ENCODE measurements at places on chromosomes 5 and 9. TPM values are rescaled to one million over a fixed set of nuclear protein-coding genes. Genes with fewer than 3 reads are reported as not detected.

Gene WDR38
- not detected for total RNA-seq

DNA sequence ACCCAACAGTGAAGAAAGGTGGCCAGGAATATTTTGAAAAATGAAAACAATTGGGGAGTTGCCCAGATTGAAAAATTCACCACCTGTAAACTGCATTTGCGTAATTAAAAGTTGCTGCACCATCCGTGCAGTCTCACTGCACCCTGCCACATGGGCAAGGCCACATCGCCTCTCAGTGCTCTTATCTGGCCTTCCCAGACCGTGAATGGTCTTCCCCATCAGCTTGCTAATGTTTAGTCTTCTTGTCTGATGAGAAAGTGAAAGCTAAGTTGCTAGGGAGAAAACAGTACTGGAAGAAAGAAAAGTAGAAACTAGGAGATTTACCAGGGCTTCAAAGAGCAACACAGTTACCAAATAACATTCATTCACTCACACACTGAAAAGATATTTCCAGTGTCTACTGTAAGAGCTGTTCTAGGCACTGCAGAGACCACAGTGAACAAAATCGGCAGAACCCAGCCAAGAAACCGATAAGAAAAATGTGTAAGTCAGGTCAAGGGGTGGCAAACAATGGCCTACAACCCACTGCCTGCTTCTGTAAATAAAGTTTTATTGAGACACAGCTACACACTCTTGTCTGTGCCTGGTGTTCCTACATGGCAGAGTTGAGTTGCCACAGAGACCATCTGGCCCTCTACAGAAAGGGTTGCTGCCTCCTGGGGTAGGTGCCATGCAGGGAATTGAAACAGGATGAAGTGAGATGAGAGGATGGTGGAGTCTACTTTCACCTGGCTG lies 51.2 kb upstream of the CTSL start:
- no peak overlapping the region for H3K4me3 ChIP-seq
- no peaks in the 10 kb centered on the region for H3K36me3 ChIP-seq
- no peak for DNase-seq
- H3K27me3 ChIP-seq: no peaks in the 10 kb centered on the region
- H3K4me1 ChIP-seq: no peaks in the 10 kb centered on the region

- no peak overlapping the region for H3K4me3 ChIP-seq
- no peak for DNase-seq
- H3K27me3 ChIP-seq: no peaks in the 10 kb centered on the region
- H3K36me3 ChIP-seq: peaks cover 4% of the 10 kb centered on the region
These were observed 4.2 kb downstream of the B4GALT7 start for GRCh38 chr5:177604116-177604521.

DNA sequence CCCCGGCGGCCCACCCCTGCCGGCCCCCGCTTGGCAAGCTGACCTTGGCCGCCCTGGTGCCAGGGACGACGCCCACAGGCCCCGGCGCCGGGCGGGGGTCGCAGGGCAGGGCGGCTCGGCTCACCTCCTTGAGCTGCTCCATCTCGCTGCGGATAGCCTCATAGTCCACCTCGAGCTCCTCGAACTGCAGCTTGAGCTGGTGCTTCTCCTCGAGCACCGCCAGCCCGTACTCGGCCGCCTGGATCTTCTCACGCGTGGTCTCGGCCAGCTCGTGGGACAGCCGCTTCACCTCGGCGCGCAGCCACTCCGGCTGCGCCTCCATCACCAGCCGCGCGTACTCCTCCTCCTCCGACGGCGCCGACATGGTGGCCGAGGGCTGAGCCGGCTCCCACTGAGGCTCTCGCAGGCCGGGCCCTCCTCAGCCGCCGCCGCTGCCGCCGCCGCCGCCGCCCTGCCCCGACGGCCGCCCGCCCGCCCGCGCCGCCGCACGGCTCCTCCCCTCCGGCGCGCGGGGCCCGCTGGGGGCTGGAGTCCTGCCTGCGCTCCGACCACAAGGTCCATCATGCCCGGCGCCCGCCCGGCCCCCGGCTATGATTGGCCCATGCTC lies at the start of gene BICD2:
BICD2 (minus strand) TSS at position 453 of the 607 bp plus-strand sequence; CDS start at position 364, 89 bp downstream.
- no peaks in the 10 kb centered on the region for H3K36me3 ChIP-seq
- H3K27me3 ChIP-seq: no peaks in the 10 kb centered on the region
- H3K4me3 ChIP-seq: peak within 1 kb of the TSS; percentile 97
- H3K27ac ChIP-seq: peak within 1 kb of the TSS; percentile 89
- H3K4me1 ChIP-seq: peaks cover 20% of the 10 kb centered on the region

DNA sequence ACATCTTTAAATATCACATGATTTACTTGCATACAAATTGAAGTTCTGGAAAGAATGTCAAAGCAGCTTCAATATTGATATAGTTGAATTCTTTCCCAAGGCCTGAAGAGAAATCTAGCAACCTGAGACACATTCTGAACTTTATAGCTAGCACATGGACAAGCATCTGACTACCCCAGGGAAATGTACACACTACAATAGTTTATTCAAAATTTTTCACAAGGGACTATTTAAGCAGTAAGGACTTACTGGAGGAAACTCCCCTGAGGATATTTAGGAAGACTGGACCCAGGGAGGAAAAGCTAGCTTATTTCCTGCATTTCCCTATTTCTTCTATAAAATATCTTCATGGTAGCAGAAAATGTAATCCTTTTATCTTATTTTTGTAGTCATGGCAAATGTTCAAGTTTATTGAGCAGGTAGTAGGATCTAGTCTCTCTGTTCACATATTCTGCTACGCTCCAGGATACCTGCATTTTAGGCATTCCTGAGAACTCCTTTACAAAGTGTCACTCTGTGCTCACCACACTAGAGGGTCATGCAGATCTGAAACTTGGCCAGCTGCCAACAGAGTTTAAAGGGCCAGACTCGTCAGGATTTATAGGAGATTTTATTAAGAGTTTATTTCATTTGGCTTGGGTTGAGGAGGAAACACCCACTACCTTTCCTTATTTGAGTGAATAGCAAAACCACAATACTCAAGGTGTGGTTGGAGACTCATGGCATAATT lies 348.4 kb upstream of the FTMT start:
- H3K27me3 ChIP-seq: no peaks in the 10 kb centered on the region

Data from GM12878 (cell line).